ENCODE measurements at places on chromosomes 16 and 17.
A peak's percentile ranks its signal among the peaks of the same experiment; 100 is the strongest.

- no peak for DNase-seq
Observed at GRCh38 chr17:7177954-7178477, 1.2 kb downstream of the ASGR1 start.

DNA sequence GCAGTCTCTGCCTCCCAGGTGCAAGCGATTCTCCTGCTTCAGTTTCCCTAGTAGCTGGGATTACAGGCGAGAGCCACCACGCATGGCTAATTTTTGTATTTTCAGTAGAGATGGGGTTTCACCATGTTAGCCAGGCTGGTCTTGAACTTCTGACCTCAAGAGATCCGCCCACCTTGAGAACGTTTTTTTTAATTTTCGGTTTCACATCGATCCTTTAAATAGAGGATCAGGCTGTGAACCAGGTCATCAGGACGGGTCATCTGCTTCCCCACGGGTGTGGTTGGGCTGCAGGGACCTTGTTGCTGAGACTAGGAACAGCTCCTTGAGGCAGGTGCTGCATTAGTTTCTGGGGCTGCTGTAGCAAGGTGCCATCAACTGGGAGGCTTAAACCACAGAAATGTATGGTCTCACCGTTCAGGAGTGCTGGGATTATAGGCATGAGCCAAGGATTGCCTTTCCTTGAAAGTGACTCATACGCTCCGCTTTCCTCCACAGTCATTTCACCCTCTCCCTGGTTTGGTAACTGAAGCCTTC, 7.9 kb upstream of the NAGPA start:
- DNase-seq = no peak

GRCh38 chr17:56891751-56892150, 22.1 kb downstream of the TRIM25 start:
- peak; percentile 67 for DNase-seq

- DNase-seq = peak; percentile 54
Observed at GRCh38 chr17:3963237-3964201, 718 bp downstream of the ATP2A3 start.
